ENCODE measurements at places on chromosomes 7 and 10.

- no peak for DNase-seq
Measured at GRCh38 chr7:133026210-133026859, 55.6 kb downstream of the CHCHD3 start.

- no peak for DNase-seq
Measured at GRCh38 chr7:12862146-12862545, 174.7 kb downstream of the ARL4A start.

DNA sequence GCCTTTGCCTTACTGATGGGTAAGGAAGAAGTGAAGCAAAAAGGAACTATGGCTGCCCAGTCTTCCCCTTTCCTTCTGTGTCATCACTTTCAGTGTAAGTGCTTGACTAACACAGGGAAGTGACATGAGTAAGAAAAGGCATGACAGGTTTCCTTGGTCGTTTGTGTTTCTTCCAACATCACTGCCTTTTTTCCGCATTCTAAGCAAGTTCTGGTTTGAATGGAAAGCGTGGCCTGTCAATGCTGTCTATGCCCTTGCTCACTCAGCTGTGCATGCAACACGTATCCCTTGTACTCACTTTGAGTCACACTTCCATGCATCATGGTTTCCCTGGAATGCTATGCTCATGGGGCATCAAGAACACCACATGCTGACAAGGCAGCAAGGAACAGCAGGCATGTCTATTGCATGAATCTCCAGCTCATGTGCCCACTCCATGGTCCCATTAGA lies 111.8 kb downstream of the OAT start:
- DNase-seq, result no peak

DNA sequence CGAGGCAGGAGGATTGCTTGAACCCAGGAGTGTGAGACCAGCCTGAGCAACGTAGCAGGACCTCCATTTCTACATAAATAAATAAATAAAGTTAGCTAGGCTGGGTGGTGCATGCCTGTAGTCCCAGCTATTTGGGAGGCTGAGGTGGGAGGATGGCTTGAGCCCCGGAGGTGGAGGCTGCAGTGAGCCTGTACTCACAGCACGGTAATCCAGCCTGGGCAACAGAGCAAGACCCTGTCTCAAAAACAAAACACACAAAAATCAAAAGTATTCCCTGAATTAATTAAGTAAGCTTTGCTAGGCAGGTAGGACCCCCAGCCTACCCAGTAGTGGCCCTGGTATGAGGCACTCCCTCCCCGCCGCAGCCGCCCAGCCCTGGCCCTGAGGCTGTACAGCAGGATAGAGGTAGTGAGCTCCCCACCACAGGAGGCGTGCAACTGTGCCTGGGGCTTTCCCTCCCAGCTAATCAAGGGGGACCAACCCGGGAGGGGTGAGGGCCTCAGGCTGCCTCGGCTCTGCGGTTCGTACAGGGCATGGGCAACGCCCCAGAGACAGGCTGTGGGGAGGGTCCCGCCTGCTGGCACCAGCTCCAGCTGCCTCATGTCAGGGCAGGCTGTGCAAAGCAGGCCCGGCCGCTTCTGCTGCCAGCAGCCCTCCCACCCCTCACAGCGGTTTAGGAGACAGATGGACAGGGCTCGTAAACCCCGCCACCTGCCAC lies 1.0 kb upstream of the CYP2W1 start:
- DNase-seq, result no peak

GRCh38 chr7:104469166-104469820 lies 140.9 kb downstream of the LHFPL3 start:
- peak; percentile 38 for DNase-seq

DNA sequence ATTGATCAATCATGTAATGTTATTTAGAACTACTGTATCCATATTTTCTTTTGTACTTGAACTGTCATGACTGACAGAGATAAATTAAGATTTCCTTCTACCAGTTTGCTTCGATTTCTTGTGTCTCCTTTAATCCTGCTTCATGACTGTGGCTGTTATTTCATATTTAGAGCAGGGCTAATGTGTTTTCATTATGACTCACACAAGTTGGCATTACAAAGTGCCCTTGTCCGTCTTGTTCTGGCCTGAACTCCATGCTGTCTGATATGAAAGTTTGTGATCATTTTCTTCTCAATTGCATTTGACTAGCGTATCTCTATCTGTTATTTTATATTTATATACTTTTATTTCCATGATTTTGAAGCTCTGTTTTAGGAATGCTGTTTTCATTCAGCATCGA lies 344.1 kb upstream of the PRKCQ start:
- DNase-seq, result no peak

DNA sequence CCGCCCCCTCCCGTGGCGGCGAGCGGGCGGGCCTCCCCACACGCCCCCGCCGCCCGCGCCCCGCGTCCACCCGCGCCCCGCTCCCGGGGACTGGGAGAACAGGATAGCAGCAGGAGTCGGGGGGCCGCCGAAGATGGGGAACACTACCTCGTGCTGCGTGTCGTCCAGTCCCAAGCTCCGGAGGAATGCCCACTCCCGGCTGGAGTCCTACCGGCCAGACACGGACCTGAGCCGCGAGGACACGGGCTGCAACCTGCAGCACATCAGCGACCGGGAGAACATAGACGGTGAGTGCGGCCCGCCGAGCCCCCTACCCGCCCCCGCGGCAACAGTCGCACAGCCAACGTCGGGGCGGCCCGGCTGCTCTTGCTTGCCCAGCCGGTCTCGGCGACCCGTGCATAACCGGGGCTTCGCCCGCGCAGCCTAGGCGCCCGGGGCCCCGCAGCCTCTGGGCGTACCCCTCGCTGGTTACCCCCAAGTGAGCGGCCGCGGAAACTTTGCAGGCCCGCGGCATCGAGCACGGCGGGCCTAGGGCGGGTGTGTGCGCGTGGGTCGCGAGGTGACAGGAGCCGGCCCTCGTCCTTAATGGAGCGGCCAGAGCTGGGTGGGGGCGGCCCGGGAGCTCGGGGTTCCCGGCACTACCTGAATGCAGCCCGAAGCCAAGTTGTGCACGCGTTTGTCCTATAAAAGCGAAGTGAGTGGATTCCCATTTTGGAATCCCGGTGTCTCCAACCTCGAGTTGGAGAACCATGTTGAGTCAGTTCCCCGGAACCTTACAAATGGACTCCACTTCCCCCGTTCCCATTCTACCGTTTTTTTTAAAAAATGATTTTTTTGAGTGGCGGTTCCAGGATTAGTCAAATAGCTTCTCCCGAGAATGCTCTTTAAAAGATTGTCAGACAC lies 863 bp downstream of the CCNY start:
- peak; percentile 35 for DNase-seq

DNA sequence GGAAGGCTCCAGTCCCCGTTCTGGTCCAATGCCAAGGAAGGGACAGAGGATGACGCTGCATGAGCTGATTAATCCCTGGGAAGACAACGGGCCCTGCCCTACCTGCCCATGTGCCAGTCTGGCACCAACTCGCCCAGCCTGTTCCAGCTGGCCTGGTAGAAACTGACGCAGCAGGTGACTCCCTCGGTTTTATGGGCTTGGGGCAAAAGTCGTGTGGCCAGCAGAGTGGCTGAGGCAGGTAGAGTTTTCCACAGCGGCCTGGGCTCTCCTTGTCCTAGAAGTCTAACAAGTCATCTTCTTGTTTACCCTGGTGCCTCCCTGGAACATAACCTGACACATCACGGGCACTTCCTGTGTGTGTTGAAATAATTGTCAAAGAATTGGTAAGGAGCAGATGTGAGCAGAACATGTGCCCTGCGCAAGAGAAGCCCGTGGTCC lies 20.4 kb upstream of the LMTK2 start:
- no peak for DNase-seq

GRCh38 chr7:16647435-16647960 lies 1.5 kb downstream of the BZW2 start:
- DNase-seq, result no peak

GRCh38 chr7:133682364-133683181 lies 429.7 kb downstream of the EXOC4 start:
- no peak for DNase-seq

DNA sequence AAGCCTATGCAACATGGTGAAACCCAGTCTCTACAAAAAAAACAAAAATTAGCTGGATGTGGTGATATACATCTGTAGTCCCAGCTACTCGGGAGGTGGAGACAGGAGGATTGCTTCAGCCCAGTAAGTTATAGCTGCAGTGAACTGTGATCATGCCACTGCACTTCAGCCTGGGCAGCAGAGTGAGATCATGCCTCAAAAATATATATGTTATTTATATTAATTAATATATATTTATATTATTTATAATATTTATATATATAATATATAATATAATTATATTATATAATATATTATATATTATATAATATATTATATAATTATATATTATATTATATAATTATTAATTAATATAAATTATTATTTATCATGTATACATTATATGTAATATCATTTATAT lies 1158.4 kb upstream of the AUTS2 start:
- DNase-seq, result no peak

DNA sequence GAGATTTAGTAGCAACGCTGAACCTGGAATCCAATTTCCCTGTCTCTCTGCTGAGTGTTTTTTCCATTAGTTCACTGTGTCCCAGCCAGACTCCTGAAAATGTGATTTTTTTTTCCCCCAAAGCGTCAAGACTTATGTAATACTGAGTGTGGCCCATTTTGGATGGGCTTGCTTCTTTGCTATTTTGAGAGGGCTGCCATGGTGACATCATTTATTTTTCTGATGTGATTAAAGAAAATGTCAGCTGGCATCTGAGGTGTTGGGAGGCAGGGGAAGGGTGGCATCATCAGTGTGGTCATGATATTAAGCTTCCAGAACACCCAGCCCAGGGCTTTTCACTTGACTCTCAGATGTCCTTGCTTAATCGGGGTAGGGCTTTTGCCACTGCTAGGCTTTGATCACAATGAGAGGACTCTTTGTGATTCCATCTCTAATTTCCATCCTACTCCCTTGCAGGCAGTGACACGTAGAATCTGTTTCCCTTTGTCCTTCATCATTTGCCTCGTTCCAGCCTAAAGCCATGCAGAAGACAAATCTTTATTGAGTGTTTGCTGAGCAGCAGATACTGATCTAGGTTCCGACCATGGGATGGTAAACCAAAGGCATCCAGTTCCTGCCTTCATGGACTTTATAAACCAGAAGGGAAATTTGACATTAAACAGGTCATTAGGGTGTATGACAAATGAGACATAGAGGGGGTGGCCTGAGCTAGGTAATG lies 7.4 kb downstream of the ZNF365 start:
- DNase-seq, result no peak

DNA sequence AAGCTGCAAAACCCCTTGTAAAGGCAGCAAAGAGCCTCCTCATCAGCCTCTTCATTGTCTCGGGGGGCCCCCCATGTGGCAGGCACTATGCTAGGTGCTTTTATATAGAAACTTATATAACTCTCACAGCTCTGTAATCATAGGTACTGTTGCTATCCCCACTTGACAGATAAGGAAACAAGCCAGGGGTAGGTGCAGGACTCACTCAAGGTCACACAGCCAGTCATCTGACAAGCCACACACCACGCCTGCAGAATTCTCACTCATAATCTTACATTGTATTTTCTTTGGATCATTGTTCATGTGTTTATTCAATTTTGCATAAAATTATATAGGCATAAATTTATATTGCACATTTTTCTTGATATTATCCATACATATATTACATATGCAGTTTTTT lies 165.4 kb downstream of the PPP1R17 start:
- no peak for DNase-seq

- peak; percentile 60 for DNase-seq
Measured at GRCh38 chr10:78925800-78926319, 142.9 kb upstream of the ZMIZ1 start.

DNA sequence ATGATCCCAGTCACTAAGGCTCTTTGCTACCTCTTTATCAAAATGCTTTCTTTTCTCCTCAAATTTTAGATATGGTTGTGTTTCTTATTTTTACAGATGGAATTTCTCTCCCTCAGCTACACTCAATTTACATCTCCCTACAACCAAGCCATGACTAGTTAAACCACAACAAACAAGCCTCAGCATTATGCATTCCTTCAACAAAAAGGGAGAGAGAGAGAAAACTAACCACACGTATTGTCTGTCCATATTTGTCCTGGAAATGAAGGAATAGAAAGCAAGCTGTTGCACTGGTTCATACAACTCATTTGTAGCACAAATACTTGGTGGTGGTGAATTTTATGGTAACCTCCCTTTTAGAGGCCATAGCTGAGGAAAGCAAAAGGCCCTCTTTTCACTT lies 286.4 kb downstream of the AHR start:
- DNase-seq, result no peak

DNA sequence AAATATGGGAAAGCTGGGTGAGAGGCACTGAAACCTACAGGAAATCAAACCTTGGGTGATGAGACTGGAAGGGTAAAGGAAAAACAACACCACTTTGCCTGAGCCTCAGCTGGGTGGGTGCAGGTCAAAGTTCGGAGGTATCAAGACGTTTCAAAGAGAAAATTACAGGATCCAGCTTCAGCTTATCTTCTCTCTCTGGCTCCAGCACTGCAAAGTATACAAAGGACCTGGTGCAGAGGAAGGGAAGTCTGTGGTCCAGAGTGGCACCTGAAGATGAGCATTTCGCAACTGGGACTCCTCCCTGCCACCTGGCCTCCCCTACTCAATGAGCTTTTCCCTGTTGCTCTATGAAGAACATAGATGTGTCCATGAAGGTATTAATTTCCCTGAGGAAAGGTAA lies 6.4 kb upstream of the FXYD4 start:
- DNase-seq, result no peak

DNA sequence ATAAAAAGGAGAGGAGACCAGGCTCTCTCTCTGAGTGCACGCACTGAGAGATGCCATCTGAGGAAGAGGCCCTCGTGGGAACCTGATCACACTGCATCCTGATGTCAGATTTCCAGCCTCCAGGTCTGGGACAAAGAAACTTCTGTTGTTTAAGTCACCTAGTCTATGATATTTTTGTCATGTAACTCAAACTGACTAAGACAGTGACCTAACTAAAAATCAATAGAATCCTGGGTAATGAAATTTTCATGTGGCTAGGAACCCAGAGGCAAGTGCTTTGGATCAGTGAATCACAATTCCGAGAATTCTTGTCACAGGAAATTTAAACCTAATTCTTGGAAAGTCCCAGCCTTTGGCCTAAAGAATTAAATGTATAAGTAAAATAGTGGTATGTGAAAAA lies 107.7 kb downstream of the SLC16A9 start:
- DNase-seq, result no peak

DNA sequence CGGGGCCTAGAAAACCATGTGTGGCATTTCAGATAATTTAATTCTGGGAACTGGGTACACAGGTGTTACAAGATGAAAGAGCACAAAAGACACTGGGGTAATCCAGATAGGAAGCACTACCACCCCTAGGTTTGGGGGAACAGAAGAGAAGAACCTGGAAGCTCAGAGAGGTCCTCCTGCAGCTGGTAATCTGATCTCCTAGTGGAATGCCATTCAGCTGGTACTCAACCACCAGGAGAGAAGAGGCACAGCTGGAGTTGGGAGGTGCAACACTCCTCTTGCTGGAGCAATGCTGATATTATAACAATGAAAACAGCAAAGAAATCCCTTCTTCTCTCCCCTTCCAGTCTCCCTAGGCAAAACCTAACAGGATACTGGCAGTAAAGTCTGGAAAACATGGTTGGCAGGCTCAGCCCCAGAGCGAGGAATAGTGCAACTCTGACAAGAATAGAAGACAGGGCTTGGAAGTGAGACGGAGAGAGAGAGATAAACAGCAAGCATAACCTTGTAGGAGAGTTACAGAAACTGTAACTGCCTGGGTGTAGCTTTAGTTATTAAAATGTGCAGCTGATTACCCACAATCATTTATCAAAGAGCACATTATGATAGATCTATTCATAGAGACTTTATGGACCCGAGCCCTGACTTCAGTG lies 35.0 kb downstream of the NRF1 start:
- DNase-seq, result no peak

All from HuH-7 (cell line).